Activated T-cell treated with anti-CD3 and anti-CD28 coated beads, Interleukin-2, amount 50 U/mL, for 4 hours (primary cell): ENCODE measurements at places on chromosomes 2 and 18.

DNA sequence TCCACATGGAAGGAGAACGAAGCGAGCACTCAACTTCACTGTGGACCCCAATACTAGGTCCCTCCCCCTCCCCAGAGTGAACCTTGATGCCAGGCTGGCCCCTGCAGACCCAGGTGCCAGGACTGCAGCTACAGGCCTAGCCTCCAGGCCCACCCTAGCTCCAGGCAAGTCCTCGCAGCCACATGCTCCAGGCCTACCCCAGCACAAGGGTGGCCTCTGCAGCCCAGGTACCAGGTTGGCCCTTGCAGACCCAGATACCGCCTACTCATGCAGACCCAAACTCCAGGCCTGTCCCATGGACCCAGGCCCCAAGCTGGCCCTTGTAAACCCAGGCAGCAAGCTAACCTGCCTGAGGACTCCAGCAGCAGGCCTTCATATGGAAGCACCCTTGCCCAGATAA is 44.2 kb downstream of the KCNG2 start:
- no peak for DNase-seq

- no peak for DNase-seq
Observed at GRCh38 chr2:103847276-103847675, 1006.6 kb upstream of the POU3F3 start.

GRCh38 chr2:233830111-233830802 is 24.1 kb downstream of the HJURP start:
- DNase-seq = no peak

GRCh38 chr2:222174450-222174849 is 124.3 kb downstream of the PAX3 start:
- DNase-seq = no peak
